ENCODE measurements at places on chromosomes 11 and 22. TPM values are rescaled to one million over a fixed set of nuclear protein-coding genes. Genes with fewer than 3 reads are reported as not detected.

DNA sequence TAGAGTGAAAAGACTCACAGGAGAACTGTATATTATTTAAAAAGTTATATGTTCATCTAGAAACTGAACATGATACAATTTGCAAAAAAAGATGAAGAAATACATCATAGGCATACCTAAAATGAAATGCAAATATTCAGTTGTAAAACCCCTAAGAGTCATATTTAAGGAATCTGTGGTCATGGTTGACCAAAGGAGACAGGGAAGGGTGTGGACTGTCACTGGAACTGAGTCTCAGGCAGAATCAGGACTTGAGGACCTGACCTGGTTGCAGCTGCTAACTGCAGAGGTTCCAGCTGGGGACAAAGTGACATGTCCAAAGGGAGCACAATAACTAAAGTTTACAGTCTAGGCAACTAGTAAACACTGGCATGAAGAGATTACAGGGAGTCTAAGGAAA is 211.3 kb upstream of the RAG2 start:
- H3K4me1 ChIP-seq = no peaks in the 10 kb centered on the region
- H3K36me3 ChIP-seq = no peaks in the 10 kb centered on the region
- no peak for DNase-seq
- H3K4me3 ChIP-seq = no peak overlapping the region
- no peaks in the 10 kb centered on the region for H3K27me3 ChIP-seq
- no peak overlapping the region for H3K27ac ChIP-seq

- H3K27ac ChIP-seq = no peak overlapping the region
- H3K4me3 ChIP-seq = no peak overlapping the region
- DNase-seq = peak; percentile 71
- no peaks in the 10 kb centered on the region for H3K36me3 ChIP-seq
- no peaks in the 10 kb centered on the region for H3K4me1 ChIP-seq
Observed at GRCh38 chr11:134139873-134140331, 71.0 kb downstream of the JAM3 start.

DNA sequence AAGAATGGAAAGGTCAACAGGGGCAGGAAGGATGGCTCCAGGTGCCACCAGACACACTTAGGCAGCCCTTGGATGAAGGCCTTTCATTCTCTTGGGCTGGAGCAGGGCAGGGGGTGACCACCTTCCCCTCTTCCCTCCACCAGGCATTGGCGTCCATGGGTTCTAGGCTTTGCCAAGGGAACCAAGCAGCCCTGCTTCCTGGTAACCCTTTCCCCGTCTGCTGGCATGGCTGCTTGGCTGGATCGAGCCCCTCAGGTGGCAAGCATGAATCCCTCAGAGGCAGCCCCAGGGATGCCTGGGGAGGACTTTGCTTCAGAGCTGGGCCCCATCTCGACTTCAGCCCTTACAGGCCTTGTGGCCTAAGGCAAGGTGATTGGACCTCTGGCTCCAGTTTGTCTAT is 185.1 kb upstream of the SYT13 start:
- no peak overlapping the region for H3K4me3 ChIP-seq
- H3K36me3 ChIP-seq = no peaks in the 10 kb centered on the region
- H3K27ac ChIP-seq = no peak overlapping the region
- no peaks in the 10 kb centered on the region for H3K4me1 ChIP-seq
- no peak for DNase-seq
- H3K27me3 ChIP-seq = no peaks in the 10 kb centered on the region

GRCh38 chr11:133403900-133404299 is 128.4 kb downstream of the OPCML start:
- no peaks in the 10 kb centered on the region for H3K4me1 ChIP-seq
- no peak overlapping the region for H3K27ac ChIP-seq
- DNase-seq = no peak
- no peak overlapping the region for H3K4me3 ChIP-seq
- H3K27me3 ChIP-seq = no peaks in the 10 kb centered on the region
- no peaks in the 10 kb centered on the region for H3K36me3 ChIP-seq

GRCh38 chr11:73176145-73176873 is 34.2 kb upstream of the FCHSD2 start:
- no peak overlapping the region for H3K27ac ChIP-seq
- no peak overlapping the region for H3K4me3 ChIP-seq
- H3K4me1 ChIP-seq = peaks cover 3% of the 10 kb centered on the region
- H3K27me3 ChIP-seq = no peaks in the 10 kb centered on the region
- no peak for DNase-seq
- H3K36me3 ChIP-seq = no peaks in the 10 kb centered on the region

- H3K27ac ChIP-seq = no peak overlapping the region
- H3K4me1 ChIP-seq = peaks cover 2% of the 10 kb centered on the region
- H3K27me3 ChIP-seq = no peaks in the 10 kb centered on the region
- no peak for DNase-seq
Observed at GRCh38 chr22:17694752-17695151, 56.2 kb downstream of the BCL2L13 start.

DNA sequence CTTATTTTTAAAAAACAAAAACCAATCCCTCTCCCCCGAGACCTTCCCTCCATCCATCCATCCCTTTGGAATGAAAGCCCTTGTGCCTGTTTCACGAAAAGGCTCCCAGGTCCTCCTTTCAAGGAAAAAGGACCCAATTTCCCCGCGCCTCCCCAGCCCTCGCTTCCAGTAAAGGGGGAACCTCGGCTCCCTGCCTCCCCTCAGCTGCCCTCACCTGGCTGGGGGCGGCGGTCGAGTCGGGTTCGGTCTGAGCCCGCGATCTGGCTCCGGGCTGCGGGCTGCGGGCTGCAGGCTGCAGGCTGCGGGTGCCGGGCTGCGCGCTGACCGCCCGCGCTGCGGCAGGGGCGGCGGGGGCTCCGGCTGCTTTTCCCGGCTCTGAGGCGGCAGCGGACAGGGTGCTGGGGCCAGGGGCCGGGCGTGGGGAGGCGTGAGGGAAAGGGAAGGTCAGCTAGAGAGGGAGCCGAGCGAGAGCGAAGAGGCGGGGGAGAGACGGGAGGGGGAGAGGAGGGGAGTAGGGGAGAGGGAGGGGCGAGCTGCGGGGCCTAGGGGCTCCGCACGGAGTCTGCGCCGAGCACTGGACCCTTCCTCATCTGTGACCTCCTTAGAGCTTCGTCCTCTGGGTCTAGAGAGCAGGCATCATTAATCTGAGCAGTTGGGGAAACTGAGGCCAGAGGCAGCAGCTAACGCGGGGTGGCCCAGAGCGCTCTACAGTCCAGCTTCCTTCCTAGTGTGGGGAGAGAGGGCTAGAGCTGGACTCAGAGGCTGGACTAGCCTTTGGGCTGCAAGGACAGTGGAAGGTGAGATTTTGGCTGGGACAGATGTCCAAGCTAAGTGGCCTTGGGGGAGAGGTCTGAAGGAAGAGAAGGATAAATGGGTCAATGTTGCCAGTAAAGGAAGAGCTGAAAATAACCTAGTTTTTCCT is at the start of gene C1QTNF4:
Gene C1QTNF4 (minus strand): TSS at position 478 of the 922 bp plus-strand sequence. CDS start 3,601 bp downstream, outside the sequence.
- no peak for DNase-seq
- peak within 1 kb of the TSS; percentile 28 for H3K4me3 ChIP-seq
- H3K36me3 ChIP-seq = no peaks in the 10 kb centered on the region
- no peaks in the 10 kb centered on the region for H3K4me1 ChIP-seq
- H3K27me3 ChIP-seq = peaks cover 41% of the 10 kb centered on the region

GRCh38 chr22:43923631-43924464 is at the start of gene PNPLA3:
Gene PNPLA3 (plus strand): TSS chr22:43923805. CDS start chr22:43923912, 107 bp downstream.
- peaks cover 7% of the 10 kb centered on the region for H3K36me3 ChIP-seq
- DNase-seq = peak; percentile 88
- H3K4me3 ChIP-seq = peak within 1 kb of the TSS; percentile 60
- peaks cover 28% of the 10 kb centered on the region for H3K4me1 ChIP-seq
- H3K27ac ChIP-seq = peak within 1 kb of the TSS; percentile 72
- H3K27me3 ChIP-seq = no peaks in the 10 kb centered on the region

GRCh38 chr11:103586756-103587155 is 449.7 kb upstream of the DDI1 start:
- no peaks in the 10 kb centered on the region for H3K36me3 ChIP-seq
- H3K27ac ChIP-seq = no peak overlapping the region
- no peaks in the 10 kb centered on the region for H3K27me3 ChIP-seq
- DNase-seq = peak; percentile 69

DNA sequence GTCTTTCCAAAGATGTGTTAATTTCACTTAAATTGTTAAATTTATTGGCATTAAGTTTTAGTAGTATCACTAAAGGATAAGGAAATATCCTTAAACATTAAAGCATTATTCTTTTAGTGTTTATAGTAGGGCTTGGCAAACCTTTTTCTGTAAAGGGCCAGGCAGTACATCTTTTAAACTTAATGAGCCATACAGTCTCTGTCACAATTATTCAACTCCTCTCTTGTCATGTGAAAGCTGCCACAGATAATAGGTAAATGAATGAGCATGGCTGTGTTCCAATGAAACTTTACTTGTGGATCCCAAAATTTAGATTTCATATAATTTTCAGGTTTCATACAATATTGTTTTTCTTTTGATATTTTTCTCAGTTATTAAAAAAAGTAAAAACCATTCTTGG is 268.2 kb upstream of the C11orf87 start:
- H3K4me3 ChIP-seq = no peak overlapping the region
- no peaks in the 10 kb centered on the region for H3K36me3 ChIP-seq
- H3K4me1 ChIP-seq = no peaks in the 10 kb centered on the region
- H3K27ac ChIP-seq = no peak overlapping the region

- H3K27ac ChIP-seq = no peak overlapping the region
- H3K36me3 ChIP-seq = peaks cover 2% of the 10 kb centered on the region
- H3K4me3 ChIP-seq = no peak overlapping the region
- peak; percentile 63 for DNase-seq
Observed at GRCh38 chr11:20397281-20397680, 9.8 kb downstream of the PRMT3 start.

GRCh38 chr11:119144825-119145486 is 3.9 kb upstream of the ABCG4 start:
- H3K4me1 ChIP-seq = peaks cover 2% of the 10 kb centered on the region
- no peak overlapping the region for H3K27ac ChIP-seq
- H3K4me3 ChIP-seq = no peak overlapping the region
- no peaks in the 10 kb centered on the region for H3K36me3 ChIP-seq

DNA sequence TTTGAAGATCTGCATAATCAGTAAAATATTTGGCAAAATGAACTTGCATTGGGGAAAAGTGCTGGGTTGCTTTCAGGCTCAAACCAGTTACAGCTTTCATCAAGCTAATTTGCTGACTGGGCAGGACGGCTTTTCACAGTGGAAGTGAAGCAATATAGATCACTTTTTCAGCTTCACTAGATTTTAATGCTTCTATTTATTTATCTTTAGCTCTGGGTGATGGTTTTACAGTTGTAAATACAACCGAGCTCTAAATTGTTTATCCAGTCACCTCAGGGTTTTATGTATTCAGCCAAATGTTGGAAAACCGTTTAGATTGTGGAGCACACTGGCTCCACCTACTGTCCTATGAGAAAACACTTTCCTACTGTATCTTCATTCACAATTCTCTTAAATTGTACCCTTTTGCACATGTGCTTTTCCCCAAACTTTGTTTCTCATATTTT is 58.2 kb downstream of the ACER3 start:
- no peak overlapping the region for H3K27ac ChIP-seq
- no peaks in the 10 kb centered on the region for H3K4me1 ChIP-seq
- H3K36me3 ChIP-seq = no peaks in the 10 kb centered on the region

GRCh38 chr11:21520244-21520643 is 672.6 kb upstream of the ANO5 start:
- no peak overlapping the region for H3K4me3 ChIP-seq
- no peak for DNase-seq

GRCh38 chr11:95486979-95487378 is 256.0 kb upstream of the SESN3 start:
- H3K27ac ChIP-seq = no peak overlapping the region
- H3K36me3 ChIP-seq = no peaks in the 10 kb centered on the region
- DNase-seq = no peak
- H3K27me3 ChIP-seq = no peaks in the 10 kb centered on the region
- H3K4me3 ChIP-seq = no peak overlapping the region
- no peaks in the 10 kb centered on the region for H3K4me1 ChIP-seq

DNA sequence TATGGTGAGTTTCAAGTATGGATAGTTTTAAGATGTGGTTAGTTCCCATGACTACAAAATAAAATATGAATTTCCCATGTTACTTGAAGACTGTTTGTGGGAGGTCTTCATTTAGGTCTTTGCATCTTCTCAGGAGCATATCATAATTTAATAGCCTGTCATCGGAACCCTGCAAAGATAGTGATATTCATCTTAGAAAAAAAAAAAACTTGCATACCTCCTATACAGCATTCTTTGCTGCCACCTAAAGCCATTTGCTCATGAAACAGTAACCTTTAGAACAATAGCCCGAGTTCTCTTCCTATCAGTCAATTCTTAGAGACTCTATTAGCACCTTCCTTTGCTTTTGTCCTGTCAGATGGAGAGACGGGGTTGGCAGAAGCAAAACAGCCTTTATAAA is 75.3 kb downstream of the ARFGAP2 start:
- no peaks in the 10 kb centered on the region for H3K27me3 ChIP-seq
- H3K4me3 ChIP-seq = no peak overlapping the region
- H3K4me1 ChIP-seq = peaks cover 10% of the 10 kb centered on the region
- H3K36me3 ChIP-seq = no peaks in the 10 kb centered on the region
- no peak for DNase-seq
- H3K27ac ChIP-seq = no peak overlapping the region

DNA sequence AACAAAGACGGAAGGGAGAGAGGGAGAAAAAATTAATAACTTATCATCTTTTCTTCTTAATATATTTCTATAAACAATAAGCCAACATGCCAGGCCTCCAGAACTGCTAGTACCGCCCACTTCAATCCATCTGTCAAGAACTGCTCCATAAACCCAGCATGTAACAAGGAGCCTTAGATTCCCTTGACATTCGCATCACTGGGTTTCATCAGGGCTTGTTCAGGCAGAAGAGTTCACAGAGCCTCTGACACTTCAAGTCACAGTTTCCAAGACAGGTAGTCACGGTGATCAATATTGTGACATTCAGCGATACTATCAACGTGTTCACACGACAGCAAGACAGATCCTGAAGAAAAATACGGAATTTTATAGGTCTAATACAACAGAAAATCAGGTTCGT is 61.7 kb downstream of the LARGE2 start:
- H3K27ac ChIP-seq = no peak overlapping the region
- no peak overlapping the region for H3K4me3 ChIP-seq
- DNase-seq = no peak
- no peaks in the 10 kb centered on the region for H3K27me3 ChIP-seq
- no peaks in the 10 kb centered on the region for H3K4me1 ChIP-seq
- no peaks in the 10 kb centered on the region for H3K36me3 ChIP-seq

DNA sequence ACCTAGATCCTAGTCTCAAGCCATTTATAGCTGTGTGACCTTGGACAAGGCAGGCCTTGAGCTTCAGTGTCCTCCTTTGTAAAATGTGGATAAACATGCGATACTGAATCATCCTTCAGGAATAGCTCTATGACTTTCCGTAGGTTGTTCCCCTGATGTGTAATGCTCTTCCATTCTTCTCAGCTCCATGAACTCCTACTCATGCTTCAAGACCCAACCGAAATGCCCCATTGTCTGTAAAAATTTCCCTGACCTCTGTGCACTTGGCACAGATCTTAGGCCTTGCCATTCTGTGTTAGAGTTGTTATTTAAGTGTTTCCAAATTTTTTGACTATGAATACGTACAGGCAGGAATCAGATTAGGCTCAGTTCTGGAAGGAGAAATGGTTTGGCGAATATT is 3.3 kb upstream of the BEST1 start:
- peaks cover 2% of the 10 kb centered on the region for H3K4me1 ChIP-seq
- H3K27ac ChIP-seq = no peak overlapping the region
- H3K4me3 ChIP-seq = no peak overlapping the region
- no peak for DNase-seq
- peaks cover 2% of the 10 kb centered on the region for H3K27me3 ChIP-seq

GDPD4 gene
- not detected for total RNA-seq

RPS13 gene
- 941 TPM for total RNA-seq

SHANK3 gene
- total RNA-seq = 0.26 TPM

LMO2 gene
- total RNA-seq = 0.51 TPM

IFT27 gene
- 19.0 TPM for total RNA-seq

P4HA3 gene
- total RNA-seq = 4.1 TPM

C2CD2L gene
- 1.8 TPM for total RNA-seq

CCDC87 gene
- 0.33 TPM for total RNA-seq
